Temporal lobe (tissue), 4 donors: ENCODE measurements at places on chromosomes 12 and 14. TPM values are rescaled to one million over a fixed set of nuclear protein-coding genes. Genes with fewer than 3 reads are reported as not detected.

P3H3 gene
- total RNA-seq = 10.8 TPM

AMIGO2 gene
- total RNA-seq = 6.9 TPM

TSPAN31 gene
- total RNA-seq = 26.6 TPM

ETFBKMT gene
- 1.5 TPM for total RNA-seq

CCDC60 gene
- not detected for total RNA-seq

BIN2 gene
- 0.74 TPM for total RNA-seq

SLC2A13 gene
- 75.0 TPM for total RNA-seq

CCDC184 gene
- 26.3 TPM for total RNA-seq

ITGB7 gene
- total RNA-seq = 0.25 TPM

C12orf42 gene
- 0.74 TPM for total RNA-seq

TOMM20L gene
- total RNA-seq = not detected

RNASE1 gene
- total RNA-seq = 8.9 TPM

PPM1H gene
- total RNA-seq = 10.1 TPM

SLC15A5 gene
- total RNA-seq = not detected

CLEC12A gene
- 0.25 TPM for total RNA-seq

PGF gene
- total RNA-seq = 1.7 TPM

MYL2 gene
- total RNA-seq = not detected

MYF6 gene
- total RNA-seq = 0.74 TPM

OR6C2 gene
- total RNA-seq = not detected

MSI1 gene
- total RNA-seq = 8.9 TPM

DBX2 gene
- 2.2 TPM for total RNA-seq

AP5M1 gene
- 24.8 TPM for total RNA-seq

KRT4 gene
- not detected for total RNA-seq

PTPRR gene
- total RNA-seq = 12.8 TPM

RERG gene
- total RNA-seq = 2.2 TPM

HOXC4 gene
- total RNA-seq = not detected

PYGL gene
- total RNA-seq = 8.1 TPM

ESPL1 gene
- total RNA-seq = 2.2 TPM

PIANP gene
- total RNA-seq = 3.4 TPM

PRB2 gene
- total RNA-seq = 1.7 TPM

CLEC1A gene
- total RNA-seq = 0.98 TPM

SETD1B gene
- 7.1 TPM for total RNA-seq

SPPL3 gene
- total RNA-seq = 18.9 TPM

CACNA2D4 gene
- total RNA-seq = not detected

KLRK1 gene
- 0.25 TPM for total RNA-seq

LRFN5 gene
- total RNA-seq = 56.8 TPM

TAS2R20 gene
- 7.4 TPM for total RNA-seq

PZP gene
- total RNA-seq = under 0.01 TPM

GPR65 gene
- total RNA-seq = under 0.01 TPM

OTUB2 gene
- total RNA-seq = 5.2 TPM

NOS1 gene
- total RNA-seq = 3.9 TPM

MRPL51 gene
- 39.8 TPM for total RNA-seq

KRT2 gene
- not detected for total RNA-seq

NGB gene
- total RNA-seq = 4.9 TPM

TAS2R10 gene
- total RNA-seq = 2.5 TPM

LALBA gene
- total RNA-seq = not detected

KLRC1 gene
- total RNA-seq = not detected

TMEM132D gene
- total RNA-seq = 4.9 TPM

NKX2-8 gene
- not detected for total RNA-seq

OR11H7 gene
- not detected for total RNA-seq

IFNG-AS1 gene
- not detected for total RNA-seq

LMNTD1 gene
- total RNA-seq = 1.2 TPM
